Mesenteric fat pad (tissue), 1 donor: ENCODE measurements at places on chromosomes 1 and 21.

GRCh38 chr1:58251430-58252073 lies 295.0 kb downstream of the OMA1 start:
- no peak for DNase-seq

GRCh38 chr1:203455706-203456105 lies 19.9 kb upstream of the PRELP start:
- no peak for DNase-seq

DNA sequence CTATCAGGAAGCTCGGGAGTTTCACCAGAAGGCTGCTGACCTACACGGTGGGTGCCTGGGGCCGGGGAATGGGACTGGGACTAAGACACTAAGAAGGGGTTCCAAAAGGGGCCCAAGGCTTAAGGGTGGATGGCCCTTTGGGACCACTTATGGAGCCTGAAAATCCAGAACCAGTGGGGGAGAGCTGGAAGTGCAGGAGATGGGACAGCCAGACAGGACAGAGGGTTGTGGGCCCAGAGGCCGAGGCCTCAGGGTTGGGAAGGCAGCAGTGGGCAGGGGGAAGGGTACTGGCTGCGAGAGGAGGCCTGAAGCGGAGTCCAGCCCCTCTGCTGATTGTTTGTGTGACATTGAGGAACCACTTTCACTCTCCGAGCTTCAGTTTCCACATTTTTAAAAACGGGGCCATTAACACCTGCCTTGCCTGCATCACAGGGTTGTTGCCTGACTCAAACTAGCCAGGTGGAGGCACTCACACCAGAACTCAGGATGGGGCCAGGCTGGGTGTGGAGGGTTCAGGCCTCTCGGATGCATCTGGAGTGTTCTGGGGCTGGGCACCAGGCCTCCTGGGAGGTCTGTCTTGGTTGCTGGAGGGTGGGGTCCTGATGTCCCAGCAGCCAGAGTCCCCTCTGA lies 3.0 kb downstream of the TTC24 start:
- DNase-seq: no peak

GRCh38 chr1:57632401-57632800 lies 208.5 kb upstream of the DAB1 start:
- no peak for DNase-seq

- DNase-seq: no peak
These were observed 4.1 kb downstream of the S100A2 start for GRCh38 chr1:153561466-153561985.
